ENCODE measurements at places on chromosomes 13 and 19.

- no peak for DNase-seq
Observed at GRCh38 chr13:69324090-69324886, 783.3 kb upstream of the ATXN8OS start.

DNA sequence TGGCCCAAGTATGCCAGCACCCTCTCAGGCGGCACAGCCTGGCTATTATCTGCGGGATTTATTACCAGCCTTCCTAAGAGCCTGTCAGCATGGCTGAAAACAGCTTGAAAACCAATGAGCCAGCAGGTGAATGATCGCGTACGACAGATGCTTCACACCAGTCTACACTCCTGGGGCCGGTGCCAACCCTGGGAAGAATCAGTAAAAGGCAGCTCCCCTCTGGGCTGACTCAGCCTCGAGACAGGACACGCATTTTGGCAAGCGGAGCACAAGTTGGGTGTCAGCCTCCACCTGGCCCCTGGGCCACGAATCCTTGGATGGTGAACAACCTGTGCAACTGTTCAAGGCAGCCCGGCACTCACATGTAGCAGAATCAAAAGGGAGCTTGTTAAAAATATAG, 15.6 kb downstream of the EMP3 start:
- DNase-seq, result no peak

GRCh38 chr19:12784394-12784870, 6.9 kb upstream of the JUNB start:
- peak; percentile 48 for DNase-seq

DNA sequence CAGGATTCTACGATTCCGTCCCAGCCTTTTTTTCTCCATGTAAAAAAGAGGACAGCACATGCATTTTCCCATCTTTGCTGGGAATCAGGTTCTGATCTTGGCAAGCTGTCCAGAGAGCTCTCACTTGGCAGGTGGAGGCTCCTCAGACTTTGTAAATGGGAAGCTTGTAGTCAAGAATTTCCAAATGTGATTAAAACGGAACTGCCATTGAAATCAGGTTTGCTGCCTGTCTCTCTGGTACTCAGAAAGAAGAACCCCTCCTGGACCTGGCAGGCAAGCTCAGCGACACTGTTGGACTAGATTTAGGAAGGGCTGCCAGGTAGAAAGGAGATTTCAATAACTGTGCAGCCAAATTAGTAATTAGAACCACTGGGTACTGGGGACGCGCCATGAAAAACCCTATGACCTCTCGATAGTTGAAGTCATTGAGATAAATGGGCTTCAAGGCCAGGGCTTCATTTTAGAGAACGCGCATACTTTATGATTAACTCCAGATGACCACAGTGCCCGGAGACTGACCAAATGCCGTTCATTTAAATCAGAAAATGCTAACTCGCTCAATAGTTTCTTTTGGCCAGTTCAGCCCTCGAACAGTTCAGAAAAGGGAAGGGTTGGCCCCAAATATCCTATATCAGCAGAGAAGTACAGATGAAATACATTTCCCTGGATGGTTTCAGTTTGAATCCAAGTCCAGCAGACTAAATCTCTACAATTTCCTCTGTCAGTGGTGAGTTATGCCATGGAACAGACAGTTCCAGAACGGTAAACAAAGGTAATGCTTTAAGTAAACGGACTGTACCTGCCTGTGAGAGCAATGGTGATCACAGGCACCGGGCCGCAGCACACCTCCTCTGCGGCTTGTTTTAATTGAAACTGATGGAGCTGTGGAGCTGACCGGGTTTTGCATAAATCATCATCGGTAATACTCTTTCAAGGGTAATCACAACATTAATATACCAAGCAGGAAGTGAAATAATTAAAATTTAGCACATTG, 517.4 kb downstream of the RFC3 start:
- no peak for DNase-seq

DNA sequence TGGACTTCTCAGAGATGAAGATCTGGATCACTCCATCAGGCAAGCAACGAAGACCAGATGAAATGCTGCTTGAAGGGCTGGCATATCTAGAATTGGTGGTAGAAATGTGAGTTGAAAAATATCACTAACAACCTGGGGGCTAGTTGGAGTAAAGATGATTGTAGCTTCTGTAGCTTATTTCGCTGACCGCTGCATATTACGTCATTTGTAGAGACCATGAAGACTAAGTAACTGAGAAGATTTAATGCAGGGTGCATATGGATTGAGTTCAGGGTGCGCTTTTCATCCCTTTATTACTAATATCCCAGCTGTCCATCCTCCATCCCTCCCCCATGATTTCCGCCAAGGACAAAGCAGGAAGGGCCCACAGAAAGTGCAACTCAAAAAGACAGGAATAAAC, 1364.0 kb downstream of the PCDH9 start:
- DNase-seq, result no peak

DNA sequence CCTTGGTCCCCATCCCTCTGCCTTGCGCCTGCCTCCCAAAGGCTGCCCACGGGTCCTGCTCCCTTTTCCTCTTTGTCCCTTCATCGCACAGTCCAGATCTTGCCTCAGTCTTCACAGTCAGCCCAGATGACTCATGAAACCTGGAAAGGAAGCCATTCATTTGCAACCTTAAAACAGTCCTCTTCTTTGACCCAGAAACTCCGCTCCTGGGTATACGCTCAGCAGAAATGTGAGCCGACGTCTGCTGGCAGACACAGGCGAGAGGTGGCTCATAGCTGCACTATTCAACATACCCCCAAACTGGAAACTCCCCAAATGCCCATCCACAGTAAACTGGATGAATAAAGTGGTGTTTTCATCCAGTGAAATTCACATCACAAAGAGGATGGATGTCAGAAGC, 13.6 kb upstream of the PEPD start:
- no peak for DNase-seq

- DNase-seq, result no peak
Observed at GRCh38 chr13:24505256-24505655, 7.3 kb downstream of the PARP4 start.

GRCh38 chr13:64186503-64187250, 2771.0 kb upstream of the PCDH20 start:
- no peak for DNase-seq

GRCh38 chr13:23735329-23735728, 153.9 kb downstream of the MIPEP start:
- DNase-seq, result no peak

- DNase-seq, result no peak
Observed at GRCh38 chr13:28610996-28611395, 47.9 kb upstream of the POMP start.

GRCh38 chr13:27960362-27961226, 8.5 kb downstream of the CDX2 start:
- peak; percentile 28 for DNase-seq

DNA sequence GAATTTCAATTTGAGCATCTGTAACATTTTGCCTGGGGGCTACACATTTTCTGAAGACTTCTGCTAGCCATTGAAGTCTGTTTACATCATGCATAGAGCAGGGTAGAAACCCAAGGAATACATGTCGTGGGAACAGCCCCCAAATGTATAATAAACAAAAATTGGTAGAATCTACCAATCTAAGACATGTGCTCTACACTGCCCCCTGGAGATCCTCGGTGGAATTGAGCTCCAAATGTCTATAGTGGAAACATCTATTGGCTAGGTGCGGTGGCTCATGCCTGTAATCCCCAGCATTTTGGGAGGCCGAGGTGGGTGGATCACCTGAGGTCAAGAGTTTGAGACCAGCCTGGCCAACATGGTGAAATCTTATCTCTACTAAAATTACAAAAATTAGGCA, 57.3 kb downstream of the MBD3L2B start:
- no peak for DNase-seq

- no peak for DNase-seq
Observed at GRCh38 chr13:50318887-50319286, 303.6 kb downstream of the KCNRG start.

DNA sequence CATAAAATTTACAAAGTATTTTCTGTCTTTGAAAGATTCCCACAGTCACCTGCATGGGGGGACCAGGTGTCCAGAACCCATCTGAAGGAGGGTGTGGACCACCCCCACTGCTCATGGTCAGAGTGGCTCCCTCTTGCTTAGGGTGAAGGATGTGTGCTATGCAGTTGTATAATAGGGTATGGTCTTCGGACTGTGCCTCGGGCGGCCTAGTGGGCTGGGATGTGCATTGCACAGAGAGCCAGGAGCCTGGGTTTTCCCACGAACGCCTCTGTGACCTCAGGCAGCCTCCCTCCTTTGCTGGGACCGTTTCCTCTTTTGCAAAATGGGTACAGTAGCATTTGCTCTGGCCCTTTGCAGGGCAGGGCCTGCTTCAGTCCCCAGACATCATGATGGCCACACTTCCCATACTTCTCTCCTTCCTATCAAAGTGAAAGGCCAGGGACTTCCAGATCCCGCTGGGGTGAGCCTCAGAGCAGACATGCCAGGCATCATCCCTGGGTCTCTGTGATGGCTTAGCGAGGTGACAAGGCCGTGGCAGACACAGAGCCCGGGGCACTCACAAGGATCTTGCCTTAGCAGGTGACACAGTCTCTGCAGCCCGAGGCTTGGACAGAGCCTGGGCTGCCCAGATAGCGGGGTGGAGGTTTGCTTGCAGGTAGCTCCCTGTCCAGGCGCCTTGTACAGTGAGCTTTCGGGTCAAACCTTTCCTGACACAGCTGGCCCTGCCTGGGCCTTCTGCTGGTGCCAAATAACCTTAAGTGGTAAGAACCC, 59.4 kb upstream of the ZNF536 start:
- no peak for DNase-seq

DNA sequence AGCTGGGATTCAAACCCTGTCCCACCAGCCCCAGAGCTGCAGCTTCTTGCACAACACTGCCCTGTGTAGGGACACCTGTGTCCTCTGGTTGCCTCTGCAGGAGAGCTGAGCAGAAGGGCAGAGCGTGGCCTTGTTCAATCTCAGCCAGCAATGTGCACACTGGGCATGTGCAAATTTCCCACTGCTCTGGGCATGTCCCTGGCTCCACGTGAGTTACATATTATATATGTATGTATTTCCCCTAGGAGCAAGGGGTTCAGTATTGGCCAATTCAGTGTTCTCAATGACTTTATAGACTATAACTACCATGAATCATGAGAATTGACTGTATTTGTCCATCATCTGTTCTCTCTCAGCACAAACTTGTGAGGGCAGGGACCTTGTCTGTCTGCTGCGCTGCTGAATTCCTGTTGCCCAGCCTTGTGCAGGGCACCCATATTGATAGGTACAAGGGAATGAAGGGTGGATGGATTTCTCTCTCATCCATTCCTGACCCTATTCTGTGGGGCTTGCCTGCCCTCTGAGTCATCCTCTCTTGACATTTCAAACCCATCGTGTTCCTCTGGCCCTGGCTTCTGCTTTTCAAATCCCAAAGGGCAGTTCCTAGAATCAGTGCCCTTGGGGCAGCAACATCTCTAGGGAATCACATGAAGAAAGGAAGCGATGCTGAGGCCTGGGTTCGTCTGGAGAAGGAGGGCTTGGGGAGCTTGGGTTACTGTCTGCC, 69.7 kb downstream of the ERICH6B start:
- no peak for DNase-seq

DNA sequence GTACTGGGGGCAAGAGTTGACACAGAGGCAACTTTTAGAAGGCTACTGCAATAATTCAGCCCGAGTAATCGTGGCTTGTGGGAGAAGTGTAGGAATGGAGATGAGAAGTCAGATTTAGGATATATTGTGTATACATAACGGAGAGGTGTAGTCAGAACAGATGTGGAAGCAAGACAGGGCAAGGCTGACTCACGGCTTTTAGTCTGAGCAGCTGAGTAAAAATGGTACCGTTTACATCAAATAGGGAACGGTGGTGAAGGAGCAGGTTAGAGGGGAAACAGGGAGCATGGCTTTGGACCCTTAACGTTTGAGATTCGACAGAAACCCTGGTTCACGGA, 796 bp upstream of the LSM14A start:
- peak; percentile 81 for DNase-seq

All from EH (cell line).